Hematopoietic multipotent progenitor cell treated with erythropoietin and hydrocortisone succinate and interleukin-3 and kit ligand, for 8 days (in vitro differentiated cells): ENCODE measurements at places on chromosomes 13 and 19.
A peak's percentile ranks its signal among the peaks of the same experiment; 100 is the strongest.

- peak; percentile 28 for DNase-seq
Observed at GRCh38 chr19:33100894-33101644, 20.1 kb downstream of the GPATCH1 start.

GRCh38 chr19:5937550-5937949, 23.5 kb downstream of the CAPS start:
- no peak for DNase-seq

DNA sequence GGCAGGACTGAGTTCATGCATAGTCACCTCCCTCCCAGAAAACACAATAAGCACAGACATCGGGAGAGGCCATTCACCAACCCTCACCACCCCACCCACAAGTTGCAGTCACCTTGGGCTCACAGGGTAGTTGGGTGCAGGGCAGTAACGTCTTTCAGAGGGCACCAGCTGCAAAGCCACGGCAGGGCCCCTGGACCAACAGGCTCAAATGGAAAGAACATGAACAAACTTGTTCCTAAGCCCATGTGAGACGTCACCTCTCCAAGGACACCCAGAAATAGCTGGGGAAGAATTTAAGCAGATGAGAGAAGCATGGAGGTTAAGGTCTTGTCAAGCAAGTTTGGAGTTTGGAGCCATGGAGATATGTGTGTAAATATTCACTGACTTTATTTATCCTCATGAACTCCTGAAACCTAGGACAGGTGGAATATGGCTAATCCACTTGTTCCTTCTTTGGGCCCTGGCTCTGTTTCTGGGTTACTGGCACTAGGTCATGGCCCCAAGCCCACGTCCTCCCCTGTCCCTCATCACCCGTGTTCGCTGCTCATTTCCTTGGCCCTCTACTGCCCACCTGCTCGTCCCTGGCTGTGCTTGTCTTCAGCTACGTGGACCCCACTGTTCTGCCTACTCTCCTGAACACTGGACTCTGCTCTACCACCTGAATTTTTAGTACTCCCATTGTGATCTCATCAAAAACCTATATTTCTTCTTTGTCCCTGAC, 40.4 kb downstream of the SACS start:
- DNase-seq = no peak

- DNase-seq = no peak
Observed at GRCh38 chr13:99407906-99408702, 93.2 kb upstream of the TM9SF2 start.

GRCh38 chr13:27670861-27671260, 49.2 kb downstream of the POLR1D start:
- no peak for DNase-seq

- DNase-seq = no peak
Observed at GRCh38 chr13:110265682-110266430, 41.1 kb downstream of the COL4A1 start.

DNA sequence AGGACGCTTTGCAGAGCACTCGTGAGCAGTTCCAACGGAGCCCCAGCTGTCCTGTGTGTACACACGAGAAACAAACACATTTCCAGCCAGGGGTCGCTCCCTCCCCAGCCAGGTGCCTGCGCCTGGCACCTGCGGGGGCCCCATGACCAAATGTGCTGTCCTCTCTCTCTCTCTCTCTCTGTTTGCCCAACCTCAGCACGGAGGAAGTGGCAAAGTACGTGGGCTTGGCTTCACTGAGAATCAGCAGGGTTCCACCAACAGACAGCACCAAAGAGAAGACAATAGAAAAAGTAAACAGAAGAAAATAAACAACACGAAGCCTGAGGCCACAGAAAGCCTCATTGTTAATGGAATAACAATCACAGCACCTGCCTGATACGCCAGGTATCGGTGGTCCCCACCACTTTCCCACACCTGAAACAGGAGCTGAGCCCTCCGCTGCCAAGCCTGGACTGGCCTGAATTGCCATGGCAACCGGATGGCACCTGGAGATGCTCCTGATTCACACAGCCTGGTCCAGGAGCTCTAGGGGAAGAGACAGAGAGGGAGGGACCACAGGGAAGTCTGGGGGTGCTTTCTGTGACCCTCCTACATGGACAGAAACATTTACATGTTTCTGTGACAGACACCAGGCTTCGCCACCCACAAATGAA, 103.9 kb upstream of the CACNA1A start:
- DNase-seq = no peak

GRCh38 chr13:71866335-71867130, 471 bp downstream of the DACH1 start:
- peak; percentile 7 for DNase-seq

DNA sequence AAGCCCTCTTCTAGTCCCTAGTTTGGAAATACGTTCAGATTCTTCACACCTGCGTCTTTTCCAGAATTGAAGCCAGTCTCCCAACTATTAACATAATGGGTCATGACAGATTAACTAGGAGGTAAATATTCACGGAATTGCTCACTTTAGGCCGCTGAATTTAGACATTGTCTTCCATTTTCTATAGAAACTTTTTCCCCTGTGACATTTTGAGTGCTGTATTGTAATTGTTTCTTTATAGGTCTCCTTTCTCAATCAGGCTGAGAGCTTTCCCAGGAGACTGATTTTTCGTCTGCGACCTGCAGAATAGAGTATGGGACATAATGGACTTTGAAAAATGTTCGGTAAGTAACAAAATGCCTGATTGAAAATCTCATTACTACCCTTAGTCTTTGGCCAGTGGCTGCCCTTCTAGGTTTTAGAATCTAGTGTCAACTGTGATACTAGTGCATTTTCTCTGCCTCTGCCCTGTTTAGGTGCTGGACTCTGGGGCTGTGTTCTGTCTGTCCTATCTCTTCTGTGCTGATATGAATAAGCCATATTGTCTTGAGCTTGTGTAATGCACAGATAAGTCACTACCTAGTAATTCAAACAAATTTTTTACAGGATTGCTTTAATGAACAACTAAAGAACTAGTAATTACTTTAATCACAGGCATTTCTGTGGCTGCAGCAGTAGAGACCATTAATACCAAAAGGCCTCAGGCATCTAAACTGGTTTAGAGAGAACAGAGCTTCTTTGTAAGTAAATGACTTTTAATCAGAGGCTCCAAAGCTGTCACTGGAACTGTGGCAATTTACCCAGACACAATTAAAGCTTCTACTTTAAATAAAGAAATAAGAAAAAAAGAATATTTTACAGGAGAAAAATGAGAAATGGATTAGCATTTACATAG, 122.4 kb upstream of the FREM2 start:
- no peak for DNase-seq

- peak; percentile 50 for DNase-seq
Observed at GRCh38 chr13:46181377-46181839, 569 bp downstream of the LCP1 start.

DNA sequence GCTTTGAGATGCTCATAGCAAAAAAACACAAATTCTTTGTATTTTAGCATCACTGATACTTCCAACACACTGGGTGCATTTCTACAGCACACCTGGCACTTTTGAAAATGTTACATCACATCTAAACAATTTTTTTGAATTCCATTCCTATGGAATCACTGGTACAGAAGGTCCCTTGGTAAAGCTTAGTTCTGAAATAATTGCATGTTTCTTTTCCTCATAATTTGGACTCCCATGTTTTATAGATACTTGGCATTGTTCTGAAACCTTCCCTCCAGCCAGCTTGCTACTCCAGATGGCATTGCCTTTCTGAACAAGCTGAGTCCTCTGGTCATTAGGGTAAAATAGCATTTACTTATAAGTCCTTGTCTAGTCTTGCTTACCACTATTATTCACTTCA, 481.3 kb upstream of the GPC6 start:
- DNase-seq = no peak

DNA sequence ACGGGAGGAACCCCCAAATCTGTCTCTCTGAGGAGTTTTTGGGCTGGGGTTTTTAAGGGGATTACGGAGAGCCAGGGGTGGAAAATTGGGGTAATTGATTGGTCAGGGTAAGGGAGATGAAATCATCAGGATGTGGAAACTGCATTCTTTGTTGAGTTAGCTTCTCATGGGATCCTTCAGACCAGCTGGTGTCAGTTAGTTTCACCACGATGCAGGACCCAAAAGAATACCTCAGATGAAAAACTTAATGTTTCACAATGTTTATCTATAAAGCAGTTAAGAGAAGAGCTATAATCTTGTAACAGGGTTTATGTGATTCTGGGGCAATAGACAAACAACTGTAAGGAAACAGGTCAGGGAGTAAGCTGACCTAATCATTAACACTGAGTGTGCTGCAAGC, 230.8 kb downstream of the POU4F1 start:
- no peak for DNase-seq

DNA sequence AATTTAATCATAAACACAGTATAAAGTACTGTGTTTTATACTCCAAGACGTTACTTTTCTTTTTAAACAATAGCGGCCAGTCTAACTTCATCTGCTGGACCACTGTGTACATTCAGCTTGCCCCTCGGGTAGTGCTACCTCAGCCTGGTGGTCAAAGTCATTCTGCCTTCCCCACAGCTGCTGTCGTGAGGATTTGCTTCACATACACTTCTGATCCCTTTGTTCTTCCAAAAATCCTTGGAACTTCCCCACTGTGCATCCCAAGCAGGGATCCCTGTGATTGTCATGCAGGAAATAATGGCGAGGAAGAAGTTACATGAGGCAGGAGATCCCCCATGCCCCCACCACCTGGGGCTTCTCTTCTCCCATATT, 234.9 kb upstream of the STARD13 start:
- no peak for DNase-seq

DNA sequence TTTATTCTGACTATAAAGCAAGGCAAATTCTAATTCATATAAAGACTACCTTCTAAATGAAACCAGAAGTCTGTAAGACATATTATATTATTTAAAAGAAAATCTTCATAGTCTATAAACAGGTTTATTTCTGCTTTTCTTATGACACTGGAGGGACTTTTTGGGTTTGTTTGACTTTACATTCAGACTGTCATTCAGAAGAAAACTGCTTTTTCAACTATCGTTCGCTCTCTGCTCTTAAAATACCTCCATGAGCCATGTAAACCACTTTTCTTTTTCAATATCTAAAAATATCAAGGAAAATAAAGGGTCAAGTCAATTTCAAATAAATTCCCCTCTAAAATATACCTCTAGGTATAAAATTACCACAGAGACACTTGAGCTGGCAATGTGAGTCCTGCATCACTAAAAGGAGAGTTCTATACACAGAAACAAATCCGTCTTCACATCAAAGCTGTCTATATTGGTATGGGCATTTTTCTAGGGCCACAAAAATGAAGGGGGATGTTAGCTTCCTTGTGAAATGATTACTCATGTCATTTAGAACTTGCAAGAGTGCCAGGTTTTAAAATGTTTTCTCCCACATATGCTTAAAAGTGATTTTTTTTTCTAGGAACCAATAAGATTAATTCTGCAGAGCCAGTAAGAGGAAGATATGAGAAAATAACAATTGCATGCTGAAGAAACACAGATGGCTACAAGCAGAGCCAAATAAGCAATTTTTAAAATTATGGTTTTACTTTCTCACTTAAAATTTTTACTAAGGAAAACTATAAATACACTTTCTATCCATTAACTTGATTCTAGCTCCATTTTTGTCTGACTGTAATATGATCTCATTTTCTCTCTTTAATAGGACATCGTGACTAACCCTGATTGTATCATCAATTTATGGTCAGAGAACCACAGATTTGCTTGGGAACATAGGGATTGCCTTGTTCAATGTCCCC, 181.8 kb downstream of the TBC1D4 start:
- DNase-seq = no peak

DNA sequence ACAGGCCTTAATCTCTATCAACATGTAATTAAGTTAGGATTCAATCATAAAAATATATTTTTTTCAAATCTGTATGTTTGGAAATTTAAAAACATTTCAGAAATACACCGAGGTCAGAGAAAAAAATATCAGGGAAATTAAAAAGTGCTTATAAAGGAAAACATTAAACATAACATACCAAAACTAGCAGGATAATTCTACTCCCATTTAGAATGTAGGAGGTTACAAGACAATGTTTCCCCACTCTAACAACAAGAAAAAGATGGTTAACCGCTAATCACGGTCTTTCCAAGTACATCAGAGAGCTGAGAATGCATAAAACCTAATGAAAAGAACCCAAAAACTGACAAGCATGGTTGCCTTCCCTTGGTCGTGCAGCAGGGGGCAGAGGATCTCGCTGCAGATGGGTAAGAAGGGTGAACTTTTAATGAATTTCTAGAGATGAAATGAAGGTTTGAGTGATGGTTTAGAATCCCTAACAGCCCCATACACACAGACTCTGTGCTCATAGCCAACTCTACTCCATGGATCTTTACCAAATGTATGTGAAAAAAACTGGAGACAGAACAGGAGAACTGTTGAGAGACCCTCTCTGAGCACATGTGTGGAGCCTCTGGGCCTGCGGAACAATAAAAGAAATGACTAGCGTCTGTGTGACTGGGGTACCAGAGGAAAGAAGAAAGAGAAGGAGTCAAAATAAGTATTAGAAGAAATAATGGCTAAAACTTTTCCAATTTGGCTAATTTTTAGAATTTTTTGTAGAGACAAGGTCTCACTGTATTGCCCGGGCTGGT, 51.3 kb upstream of the LSM14A start:
- DNase-seq = peak; percentile 68

GRCh38 chr13:98781905-98782304, 29.4 kb upstream of the SLC15A1 start:
- DNase-seq = no peak

DNA sequence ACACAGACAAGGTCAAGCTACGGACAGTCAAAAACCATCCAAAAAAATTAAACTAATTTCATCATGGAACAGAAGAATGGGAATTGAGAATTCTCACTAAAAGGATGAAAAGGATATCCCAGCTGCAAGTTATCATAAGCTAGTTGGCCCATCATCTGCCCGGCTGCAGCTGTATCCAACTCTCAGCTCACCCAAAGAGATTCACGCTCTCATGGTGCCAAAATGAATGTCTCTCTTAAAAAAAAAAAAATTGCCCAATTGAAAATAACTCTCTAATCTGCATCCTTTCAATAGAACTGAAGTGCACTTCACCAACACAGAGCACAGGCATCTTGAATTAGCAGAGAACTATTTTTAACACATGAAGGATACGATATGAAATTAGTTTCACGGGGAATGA, 20.0 kb downstream of the ENOX1 start:
- DNase-seq = no peak

- DNase-seq = no peak
Observed at GRCh38 chr13:41460074-41460465, 2.7 kb downstream of the RGCC start.

GRCh38 chr13:107881362-107881761, 334.0 kb downstream of the LIG4 start:
- no peak for DNase-seq

DNA sequence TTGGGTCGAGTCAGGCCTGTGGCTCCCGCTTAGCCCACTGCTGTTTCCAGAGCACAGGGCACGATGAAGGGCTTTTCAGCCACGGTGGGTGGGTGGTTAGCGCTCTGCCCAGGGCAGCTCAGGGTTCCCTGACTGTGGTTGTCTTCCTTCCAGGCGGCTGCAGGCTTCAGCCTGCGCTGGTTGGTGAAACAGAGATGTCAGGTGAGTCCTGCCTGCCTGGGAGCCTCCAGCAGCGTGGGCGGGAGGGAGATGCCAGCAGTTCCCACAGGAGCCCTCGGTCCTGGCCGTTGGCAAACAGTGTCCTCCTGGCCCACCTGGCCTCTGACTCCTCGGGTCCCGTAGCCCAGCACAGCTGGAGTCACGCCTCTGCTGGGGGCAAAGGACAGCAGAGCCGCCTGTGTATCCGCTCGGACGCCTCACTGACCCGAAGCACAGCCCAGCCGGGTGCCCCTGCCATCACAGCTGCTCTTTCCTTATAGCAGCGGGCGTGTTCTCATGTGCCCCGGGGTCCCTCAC, 9.7 kb downstream of the ADAT3 start:
- DNase-seq = no peak
